ENCODE measurements at places on chromosomes 13 and 19.

GRCh38 chr19:48735031-48735615, 5.3 kb downstream of the RASIP1 start:
- no peak for DNase-seq

DNA sequence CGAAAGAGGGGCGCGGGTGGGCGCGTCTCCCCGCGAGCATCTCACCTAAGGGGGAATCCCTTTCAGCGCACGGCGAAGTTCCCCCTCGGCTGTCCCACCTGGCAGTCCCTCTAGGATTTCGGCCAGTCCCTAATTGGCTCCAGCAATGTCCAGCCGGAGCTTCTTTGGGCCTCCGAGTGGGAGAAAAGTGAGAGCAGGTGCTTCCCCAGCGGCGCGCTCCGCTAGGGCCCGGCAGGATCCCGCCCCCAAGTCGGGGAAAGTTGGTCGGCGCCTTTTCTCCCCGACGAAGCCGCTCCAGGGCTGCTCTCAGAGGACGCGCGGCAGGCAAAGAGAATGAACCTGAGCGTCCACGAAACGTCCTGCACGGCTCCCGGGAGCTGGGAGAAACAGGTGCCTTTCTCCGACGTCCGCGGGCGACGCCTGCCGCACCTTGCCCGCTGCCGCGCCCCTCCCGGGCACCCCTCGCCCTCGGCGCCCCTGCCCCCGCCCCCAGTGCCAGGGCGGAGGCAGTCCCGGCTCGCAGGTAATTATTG, 366 bp upstream of the KL start:
- no peak for DNase-seq

- DNase-seq = peak; percentile 14
These were observed 8.3 kb downstream of the LSR start for GRCh38 chr19:35257113-35257461.

DNA sequence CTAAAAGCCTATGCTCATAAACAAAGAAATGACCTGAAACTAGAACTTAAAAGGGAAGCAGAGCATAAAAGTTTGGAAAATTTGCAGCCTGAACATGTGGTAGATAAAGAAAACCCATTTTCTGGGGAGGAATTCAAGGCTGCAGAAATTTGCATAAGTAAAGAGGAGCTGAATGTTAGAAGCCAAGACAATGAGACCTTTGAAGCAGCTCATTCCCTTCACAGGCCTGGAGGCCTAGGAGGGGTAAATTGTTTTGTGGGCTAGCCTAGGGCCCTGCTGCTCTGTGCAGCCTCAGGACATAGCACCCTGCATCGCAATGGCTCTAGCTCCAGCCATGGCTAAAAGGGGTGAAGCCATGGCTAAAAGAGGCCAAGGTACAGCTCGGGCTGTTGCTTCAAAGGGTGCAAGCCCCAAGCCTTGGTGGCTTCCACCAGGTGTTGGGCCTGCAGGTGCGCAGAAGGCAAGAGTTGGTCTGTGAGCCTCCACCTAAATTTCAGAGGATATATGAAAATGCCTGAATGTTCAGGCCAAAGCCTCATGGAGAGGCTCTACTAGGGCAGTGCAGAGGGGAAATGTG, 38.3 kb downstream of the ZIC2 start:
- DNase-seq = no peak

DNA sequence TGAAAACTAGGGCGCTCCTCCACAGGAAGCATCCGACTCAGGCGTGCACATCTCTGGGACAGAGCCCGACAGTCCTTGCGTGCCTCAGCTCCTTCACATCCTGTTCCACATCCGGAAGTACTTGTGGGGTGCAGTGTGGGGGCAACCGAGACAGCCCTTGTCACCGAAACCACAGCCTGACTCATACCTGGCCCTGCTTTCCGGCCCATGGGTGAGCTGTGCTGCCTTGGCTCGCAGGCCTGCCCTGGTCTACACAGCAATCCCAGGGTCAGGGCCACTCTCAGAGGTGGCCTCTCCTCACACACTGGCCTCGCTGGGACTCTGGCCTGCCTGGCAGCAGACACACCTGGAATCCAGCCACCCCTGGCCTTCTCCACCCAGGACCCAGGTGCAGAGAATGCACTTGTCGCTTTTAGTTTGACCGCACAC, 100.4 kb downstream of the STK24 start:
- DNase-seq = peak; percentile 92

GRCh38 chr19:3984584-3984907, 717 bp downstream of the EEF2 start:
- DNase-seq = no peak

GRCh38 chr13:97285221-97285955, 63.3 kb downstream of the MBNL2 start:
- DNase-seq = no peak

DNA sequence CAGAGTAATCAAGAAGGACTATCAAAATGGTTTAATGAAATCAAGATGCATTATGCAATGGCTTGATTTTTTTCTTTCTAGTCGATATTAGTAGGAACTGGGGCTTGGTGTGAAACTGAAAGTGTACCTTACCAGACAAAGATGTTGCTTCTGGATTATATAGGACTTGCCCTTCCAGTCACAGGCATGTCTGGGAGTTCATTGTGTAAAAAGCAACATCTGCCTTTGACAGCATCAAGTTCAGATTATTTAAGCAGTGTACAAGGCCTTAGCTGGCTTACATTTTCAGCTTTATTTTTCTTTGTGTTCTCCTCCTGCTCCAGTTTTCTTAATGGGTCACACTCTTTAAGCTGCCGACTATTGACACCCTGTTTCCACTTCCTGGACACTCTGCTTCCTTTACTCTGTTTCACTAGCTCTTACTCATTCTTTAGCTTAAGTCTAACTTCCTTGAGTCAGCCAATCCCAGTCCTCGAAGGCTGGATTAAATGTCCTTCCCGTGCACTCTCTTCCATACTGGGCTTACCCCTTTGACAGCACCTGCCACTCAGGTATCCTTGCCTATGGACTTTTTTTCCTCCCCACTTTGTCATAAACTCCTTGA, 29.4 kb upstream of the OLFM4 start:
- DNase-seq = no peak

Measured in H4 (cell line).